ENCODE measurements at places on chromosomes 3 and 15.
A peak's percentile ranks its signal among the peaks of the same experiment; 100 is the strongest.

DNA sequence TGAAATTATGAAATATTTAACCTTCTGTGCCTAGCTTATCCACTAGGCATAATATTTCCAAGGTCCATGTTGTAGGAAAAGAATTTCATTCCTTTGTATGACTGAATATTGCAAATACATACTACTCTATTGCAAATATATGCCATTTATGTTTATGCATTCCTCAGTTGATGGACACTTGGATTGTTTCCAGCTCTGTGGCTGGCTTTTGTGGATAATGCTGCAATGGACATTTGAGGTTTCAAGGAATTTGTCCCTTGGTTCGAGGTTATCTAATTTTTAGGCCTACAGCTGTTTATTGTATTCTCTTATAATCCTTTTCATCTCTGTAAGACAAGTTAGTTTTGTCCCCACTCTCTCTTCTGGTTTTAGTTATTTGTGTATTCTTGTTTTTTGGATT, 7.7 kb upstream of the AADACL2 start:
- DNase-seq: no peak

DNA sequence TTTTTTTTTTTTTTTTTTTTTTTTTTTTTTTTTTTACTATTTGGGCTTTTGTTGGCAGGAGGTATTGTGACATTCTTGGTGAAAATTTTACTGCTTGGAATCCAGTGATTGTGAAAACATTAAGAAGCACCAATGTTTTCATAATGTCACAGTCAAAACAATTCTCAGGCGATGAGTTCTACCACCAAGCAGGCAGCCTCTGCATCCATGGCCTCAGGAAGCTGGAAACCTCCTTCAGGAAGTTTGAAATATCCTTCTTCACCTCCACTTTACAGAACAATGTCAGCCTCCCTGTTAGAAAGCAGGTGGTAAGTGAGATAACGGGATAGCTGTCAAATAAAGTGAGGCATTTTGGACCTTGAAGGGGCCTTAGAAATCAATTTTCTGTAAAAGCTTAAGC, 98.3 kb downstream of the MEX3B start:
- no peak for DNase-seq

DNA sequence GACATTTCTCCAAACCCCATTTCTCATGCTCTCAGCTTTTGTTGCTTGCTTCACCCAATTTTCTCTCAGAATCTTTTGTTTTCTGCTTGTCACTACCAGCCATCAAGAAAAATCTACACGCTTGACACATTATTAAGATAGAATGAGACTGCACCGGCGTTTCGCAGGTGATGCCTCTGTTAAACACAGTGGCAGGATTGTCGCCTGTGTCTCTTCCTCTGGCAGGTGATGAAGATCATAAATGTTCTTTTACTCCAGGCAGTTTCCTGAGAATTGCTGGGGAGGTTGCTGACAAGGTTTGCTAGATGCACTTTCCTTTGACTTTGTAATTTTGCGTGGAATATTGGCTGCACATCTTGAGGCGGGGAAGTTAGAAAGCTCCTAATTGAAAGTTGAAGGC, 75.4 kb downstream of the IL1RAP start:
- DNase-seq: no peak

- no peak for DNase-seq
Observed at GRCh38 chr15:89023311-89023961, 64.8 kb upstream of the ABHD2 start.

DNA sequence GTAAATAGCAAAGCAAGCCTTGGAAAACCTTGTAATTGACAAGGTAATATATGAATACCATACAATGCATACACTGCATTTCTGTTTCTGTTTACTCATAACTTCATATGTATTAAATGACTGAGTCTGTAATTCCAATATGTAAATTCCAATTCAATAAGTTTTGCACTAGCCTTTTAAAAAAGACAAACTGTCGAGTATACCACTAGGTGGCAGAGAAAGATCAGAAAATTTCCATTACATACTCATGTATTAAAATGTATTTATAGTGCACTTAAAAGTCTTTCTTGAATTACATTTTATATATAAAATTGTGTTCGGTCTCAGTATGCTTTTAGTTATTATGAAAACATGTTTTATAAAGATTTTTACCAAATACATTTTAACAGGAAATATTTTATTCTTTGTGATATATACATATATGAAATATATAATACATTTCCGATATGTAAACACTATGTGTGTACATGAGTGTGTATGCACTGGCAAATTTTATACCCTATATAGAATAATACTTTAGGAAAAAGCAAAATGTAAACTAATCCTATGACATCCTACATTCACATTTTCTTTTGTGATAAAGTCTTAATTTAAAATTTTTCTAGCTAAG, 216.8 kb downstream of the VGLL3 start:
- no peak for DNase-seq

DNA sequence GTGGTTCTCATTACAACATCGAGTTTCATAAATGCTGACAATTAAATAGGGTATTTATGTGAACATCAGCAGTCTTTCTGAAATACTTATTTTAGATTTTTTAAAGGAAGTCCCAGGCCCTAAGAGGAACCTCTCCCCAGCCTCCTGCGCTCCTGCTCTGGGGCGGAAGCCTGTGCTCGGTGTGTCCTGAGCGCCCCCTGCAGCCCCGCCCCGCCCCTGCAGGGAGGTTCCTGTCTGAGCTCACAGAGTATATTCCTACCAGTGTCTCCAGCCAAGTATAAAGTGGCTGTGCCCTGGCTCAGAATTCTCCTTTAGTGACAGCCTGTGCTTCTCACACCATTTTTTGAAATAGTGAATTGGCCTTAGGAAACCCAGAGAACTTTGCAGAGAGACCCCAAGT, 567.9 kb downstream of the GOLGA6L6 start:
- DNase-seq: no peak

DNA sequence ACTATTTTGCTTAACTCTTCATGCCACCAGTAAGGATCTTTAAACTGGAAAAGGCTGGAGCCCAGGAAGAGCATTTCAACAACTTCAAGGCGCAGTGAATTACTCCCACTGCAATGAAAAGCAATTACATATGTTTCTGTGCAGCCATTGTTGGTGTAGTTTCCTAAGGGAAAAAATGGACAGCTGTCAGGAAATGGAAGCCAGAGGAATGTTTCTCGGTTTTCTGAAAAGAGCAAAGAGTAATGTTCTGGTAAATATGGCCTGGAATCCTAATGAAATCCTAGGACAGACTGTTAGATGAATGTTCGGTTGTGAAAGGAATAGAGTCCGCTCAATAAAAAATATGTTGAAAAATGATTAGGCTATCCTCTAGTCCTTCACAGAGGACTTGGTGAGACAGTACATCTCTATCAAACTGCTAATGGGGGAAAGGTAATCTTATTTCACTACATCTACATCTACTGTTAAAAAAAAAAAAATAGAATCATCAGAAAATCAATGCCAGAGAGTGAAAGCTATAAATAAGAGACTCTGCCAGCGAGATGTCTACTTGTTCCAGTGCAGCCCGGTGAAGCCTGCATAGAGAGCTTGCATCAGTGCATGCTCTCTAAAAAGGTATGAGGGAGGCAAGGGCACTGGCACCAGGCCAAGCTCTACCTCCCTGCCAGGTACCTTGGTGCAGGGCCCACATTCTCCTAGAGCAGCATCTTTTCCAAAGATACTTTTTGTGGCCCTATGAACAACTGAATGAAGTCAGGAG, 68.2 kb upstream of the TJP1 start:
- no peak for DNase-seq

GRCh38 chr3:163523375-163523774, 1554.9 kb downstream of the SI start:
- no peak for DNase-seq

GRCh38 chr3:15268033-15268631, 62.1 kb downstream of the CAPN7 start:
- DNase-seq: peak; percentile 87

DNA sequence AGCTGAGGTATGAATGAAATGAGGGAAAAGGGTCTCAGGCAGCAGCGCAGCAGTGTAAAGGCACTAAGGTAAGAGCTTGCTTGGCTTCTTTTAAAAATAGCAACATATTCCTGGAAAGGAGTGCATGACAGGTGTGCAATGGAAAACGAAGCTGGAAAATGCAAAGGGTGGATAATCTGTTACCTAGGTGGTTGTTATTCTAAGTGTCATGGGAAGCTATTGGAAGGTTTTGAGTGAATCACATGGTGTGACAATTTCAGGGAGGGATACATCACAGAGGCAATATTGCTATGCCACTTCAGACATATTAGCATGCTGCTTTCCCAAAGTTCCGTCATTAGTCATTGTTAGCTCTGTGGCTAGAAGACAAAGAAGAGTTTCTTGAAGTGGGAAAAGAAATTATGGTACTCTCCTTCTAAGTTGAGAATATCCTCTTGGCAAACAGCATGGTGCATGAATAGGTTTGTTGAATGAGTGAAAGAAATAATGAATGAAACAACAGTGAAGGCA, 28.7 kb upstream of the TMEM45A start:
- DNase-seq: no peak

DNA sequence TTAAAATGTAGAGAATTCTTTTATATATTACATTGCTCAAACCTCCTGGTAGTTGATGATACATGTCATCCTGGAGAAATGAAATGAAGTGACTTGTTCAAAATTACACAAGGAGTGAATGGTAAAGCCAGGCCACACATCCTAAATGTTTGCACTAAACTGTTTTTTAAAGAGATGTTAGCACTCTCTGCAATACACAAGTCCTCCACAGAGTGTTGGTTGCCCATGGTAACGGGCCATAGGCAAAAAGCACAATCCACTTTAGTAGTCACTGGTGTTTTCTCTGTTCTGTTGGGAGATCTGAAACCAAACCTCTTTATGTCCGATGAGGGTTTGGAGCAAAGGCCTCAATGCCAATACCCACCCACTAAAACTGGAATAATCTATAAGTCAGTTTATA, 907.4 kb downstream of the NTRK3 start:
- no peak for DNase-seq

- DNase-seq: no peak
Observed at GRCh38 chr3:173770011-173770410, 372.5 kb downstream of the NLGN1 start.

DNA sequence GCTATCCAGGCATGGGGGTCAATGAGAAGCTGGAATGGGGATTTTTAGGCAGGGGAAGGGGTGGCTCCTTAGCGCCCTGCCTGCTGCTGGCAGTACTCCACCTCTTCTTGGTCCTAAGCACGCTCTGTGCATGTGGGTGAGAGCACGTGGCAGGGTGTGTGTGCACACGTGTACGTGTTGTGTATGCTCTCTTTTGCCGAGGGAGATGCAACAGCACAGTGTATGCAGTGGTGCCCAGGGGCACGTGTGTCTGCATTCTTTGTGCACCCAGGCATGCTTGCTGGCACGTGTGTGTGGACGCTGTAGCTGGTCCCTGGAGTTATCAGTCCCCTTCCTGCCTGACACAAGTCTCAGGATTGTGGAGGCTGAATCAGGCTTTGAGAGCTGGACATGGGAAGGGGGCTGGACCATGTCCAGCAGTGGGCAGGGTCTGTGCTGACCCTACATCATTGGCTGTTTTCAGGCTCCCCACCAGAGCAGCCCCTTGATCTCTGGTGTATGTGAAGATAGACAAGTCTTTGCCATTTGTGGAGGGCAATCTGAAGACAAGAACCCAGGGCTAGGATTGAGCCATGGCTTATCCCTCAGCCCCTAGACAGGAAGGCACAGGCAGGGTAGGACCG, 1.9 kb upstream of the CAMKV start:
- no peak for DNase-seq

GRCh38 chr3:108835101-108835500, 12.5 kb downstream of the TRAT1 start:
- DNase-seq: peak; percentile 72

DNA sequence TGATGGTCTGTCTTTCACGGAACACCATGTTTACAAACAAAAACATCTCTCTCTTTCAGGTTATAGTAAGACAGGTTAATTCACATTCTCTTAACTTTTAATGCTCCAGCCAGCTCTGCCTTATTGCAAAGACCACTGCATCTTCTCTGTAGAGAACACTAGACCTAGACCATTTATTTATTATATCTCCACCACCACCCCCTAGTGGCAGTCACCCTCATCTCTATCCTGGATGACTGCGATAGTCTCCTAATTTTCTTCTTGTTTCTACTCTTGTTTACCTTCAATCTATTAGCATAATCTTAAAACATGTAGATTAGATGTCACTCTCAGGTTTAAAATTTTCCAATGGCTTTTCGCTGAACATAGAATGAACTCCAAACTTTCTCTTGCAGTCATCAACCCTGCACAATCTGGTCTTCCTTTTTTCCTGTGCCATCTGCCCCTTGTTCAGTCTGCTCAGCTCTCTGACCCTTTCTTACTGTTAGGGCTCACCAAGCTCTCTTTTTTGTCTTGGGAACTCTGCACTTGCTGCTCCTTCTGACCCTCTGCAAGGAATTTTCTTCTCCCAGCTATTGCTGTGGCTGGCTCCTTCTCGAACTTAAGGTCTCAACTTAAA, 155.6 kb downstream of the SQOR start:
- DNase-seq: no peak

DNA sequence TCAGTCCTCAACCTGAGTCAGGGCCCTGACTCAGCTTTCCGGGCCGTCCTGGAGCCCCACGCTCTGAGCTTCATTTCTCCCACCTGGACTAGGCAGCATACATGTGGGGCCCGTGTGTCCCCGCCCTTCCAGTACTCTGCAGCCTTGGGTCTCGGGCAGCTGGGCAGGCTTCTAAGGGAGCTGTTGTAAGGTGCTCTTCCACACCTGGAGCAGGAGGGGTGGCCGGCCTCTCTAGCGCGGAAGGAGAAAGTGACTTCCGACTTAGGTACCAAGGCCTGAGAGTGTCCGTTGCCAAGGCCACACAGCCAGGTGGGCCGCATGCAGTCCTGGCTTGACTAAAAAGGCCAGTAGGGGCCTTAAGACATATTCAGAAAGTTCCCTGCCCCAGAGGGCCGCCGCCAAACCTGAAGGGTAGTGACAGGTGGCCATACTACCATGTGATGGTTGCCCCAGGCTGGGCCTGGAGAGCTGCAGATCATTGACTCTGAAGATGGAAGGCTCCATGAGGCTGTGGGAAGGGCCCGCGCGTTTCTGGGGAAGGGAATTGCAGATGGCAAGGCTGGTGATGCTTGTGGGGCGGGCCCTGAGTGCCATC, 9.4 kb upstream of the SEMA3B start:
- DNase-seq: no peak

DNA sequence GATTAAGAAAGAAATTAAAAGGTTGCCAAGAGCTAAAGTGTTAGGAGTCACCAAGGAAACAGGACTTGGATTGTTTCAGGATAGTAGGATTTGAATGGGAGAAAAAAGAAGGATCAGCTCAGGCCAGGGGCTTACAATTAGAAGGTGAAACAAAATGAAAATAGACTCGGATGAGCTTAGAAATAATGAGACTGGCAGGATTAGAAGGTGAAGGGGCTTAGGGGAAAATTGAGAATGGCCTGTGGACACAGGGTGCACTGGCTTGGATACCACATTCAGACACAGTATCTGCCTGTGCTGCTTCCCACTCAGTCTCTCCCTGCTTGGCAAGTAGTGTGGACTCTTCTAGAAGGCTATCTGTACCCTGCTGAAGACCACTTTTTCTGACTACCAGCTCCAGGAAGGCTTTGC, 206.1 kb upstream of the ATP10A start:
- no peak for DNase-seq

DNA sequence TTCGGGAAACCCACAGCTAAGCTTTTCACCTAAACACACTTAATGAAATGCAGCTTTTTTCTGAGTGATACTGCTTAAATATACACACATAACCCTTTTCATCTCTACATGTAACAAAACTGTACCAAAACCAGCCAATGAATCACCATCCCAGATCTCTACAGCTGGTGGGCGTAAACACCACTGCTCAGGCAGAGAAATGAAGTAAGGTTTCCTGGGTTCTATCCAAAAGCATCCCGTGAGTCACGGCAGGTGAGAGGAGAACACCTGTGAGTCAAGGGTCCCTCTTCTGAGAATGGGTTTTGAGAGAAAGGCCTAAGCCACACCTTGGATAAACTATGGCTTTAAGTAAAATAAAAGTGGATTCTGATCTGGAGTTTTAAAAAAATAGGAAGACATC, 2.6 kb downstream of the CLDN1 start:
- DNase-seq: no peak

Data from CD4-positive, alpha-beta T cell treated with Interleukin-6 at 100 ng/mL for 8 hours (primary cell).